ENCODE measurements at places on chromosomes 1 and 21.

GRCh38 chr1:40130892-40131291 lies 30.3 kb upstream of the RLF start:
- H3K27ac ChIP-seq = no peak overlapping the region
- no peaks in the 10 kb centered on the region for H3K27me3 ChIP-seq
- DNase-seq = no peak
- H3K36me3 ChIP-seq = no peaks in the 10 kb centered on the region

- H3K36me3 ChIP-seq = no peaks in the 10 kb centered on the region
- no peak for DNase-seq
- no peak overlapping the region for H3K4me3 ChIP-seq
- no peak overlapping the region for H3K27ac ChIP-seq
- H3K4me1 ChIP-seq = no peaks in the 10 kb centered on the region
These were observed 45.1 kb upstream of the SDC3 start for GRCh38 chr1:30953685-30954084.

GRCh38 chr1:24727501-24728216 lies 17.6 kb upstream of the CLIC4 start:
- H3K27ac ChIP-seq = peak overlapping the region; percentile 12
- no peaks in the 10 kb centered on the region for H3K36me3 ChIP-seq
- no peaks in the 10 kb centered on the region for H3K4me1 ChIP-seq
- DNase-seq = no peak
- H3K4me3 ChIP-seq = no peak overlapping the region
- H3K27me3 ChIP-seq = no peaks in the 10 kb centered on the region

DNA sequence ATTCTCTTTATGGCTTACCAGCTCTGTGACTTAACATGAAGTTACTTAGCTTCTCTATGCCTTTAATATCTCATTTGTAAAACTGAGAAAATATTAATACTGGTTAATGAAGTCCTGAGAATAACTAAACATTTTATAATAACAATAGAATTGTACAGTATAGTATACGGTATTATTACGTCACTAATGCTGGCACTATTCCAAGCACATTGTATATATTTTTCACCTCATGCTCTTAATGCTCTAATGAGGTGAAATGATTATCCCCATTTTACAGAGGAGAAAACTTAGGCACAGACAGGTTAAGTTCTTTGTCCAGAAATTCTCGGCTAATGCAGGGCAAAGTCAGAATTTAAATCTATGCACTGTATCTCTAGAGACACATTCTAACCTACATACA lies 856 bp downstream of the OR6K3 start:
- H3K4me1 ChIP-seq = no peaks in the 10 kb centered on the region
- no peaks in the 10 kb centered on the region for H3K27me3 ChIP-seq
- no peak overlapping the region for H3K4me3 ChIP-seq

GRCh38 chr1:228164561-228165371 lies 838 bp upstream of the IBA57 start:
- no peaks in the 10 kb centered on the region for H3K27me3 ChIP-seq
- DNase-seq = no peak
- H3K4me1 ChIP-seq = peaks cover 7% of the 10 kb centered on the region
- H3K27ac ChIP-seq = peak overlapping the region; percentile 99

DNA sequence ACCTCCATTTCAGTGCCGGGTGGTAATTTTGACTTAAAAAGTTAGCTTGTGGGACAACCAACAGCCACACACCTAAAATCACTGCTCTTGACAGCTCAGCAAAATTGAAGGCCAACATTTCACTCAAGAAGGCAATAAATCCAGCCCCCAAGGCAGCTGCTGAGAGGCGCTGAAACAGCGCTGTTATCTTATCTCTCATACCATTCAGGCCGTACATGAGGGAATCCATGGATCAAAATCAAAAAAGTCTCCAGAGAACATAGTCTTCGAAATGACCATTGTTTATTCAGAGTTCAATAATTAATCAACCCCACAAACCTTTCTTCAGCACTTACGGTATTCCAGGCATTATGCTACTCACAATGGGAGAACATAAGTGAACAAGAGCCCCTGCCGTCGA lies 38.5 kb downstream of the ZBTB18 start:
- no peaks in the 10 kb centered on the region for H3K36me3 ChIP-seq
- H3K27ac ChIP-seq = no peak overlapping the region
- no peaks in the 10 kb centered on the region for H3K4me1 ChIP-seq
- no peak overlapping the region for H3K4me3 ChIP-seq

DNA sequence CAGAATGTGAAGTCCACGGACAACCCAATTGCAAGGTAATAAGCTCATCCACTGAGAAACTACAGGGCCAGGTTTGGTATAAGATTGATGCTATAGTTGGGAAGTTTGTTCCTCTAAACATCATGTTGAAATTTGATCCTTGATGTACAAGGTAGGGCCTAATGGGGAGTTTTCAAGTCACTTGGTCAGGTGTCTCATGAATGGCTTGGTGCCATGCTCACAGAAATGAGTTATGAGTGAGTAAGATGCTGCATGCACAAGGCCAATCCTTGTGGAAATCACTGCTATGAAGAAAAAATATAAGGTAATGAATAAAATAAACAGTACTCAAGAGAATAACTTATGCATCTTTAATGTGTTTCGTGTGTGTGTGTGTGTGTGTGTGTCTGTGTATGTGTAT lies 1891.2 kb downstream of the NCAM2 start:
- no peaks in the 10 kb centered on the region for H3K36me3 ChIP-seq
- no peaks in the 10 kb centered on the region for H3K4me1 ChIP-seq
- no peak overlapping the region for H3K4me3 ChIP-seq
- no peaks in the 10 kb centered on the region for H3K27me3 ChIP-seq

DNA sequence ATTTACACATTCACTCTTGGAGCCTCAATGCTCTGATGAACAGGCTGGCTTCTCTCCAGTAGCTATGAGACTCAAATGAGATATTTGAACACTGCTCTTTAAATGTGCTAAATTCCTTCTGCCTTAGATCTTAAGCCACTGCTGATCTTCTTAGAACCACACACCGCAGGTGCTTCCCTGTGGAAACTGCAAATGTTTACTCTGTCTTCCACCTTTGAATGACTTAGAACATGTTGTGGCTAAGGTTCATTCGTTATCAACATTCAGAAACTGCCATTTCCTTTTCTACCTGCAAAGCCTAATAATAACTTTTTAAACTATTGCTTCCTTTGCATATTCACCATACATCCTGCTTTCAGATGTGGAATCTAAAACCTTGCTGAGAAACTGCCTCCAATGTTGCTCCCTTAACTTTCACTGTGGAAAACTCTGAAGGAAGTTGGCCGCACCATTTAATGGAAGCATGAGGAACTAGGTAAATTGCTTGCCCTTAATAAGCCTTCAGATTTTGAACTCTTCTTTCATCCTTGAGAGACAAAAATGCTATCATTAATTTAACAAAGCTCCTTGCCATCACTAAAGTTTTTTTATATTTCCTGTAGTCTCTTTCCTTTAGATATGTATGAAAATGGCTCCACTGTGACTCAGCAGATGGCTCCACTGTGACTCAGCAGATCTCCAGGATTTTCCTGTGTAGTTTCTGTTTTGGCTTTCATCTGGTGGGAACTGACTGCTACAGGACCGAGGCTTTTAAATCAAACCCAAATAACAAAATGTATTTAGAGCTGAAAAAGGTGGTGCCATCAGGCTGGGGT lies 143.8 kb downstream of the TNFSF18 start:
- H3K27ac ChIP-seq = peak overlapping the region; percentile 58
- no peaks in the 10 kb centered on the region for H3K36me3 ChIP-seq
- no peaks in the 10 kb centered on the region for H3K27me3 ChIP-seq
- peak; percentile 71 for DNase-seq
- H3K4me1 ChIP-seq = no peaks in the 10 kb centered on the region
- no peak overlapping the region for H3K4me3 ChIP-seq
